Liver (tissue), 10 donors: ENCODE measurements at places on chromosomes 2 and 18. TPM values are rescaled to one million over a fixed set of nuclear protein-coding genes. Genes with fewer than 3 reads are reported as not detected.

CDKL4 gene
- polyA plus RNA-seq: not detected

HOXD11 gene
- not detected for polyA plus RNA-seq

- DNase-seq: no peak
These were observed 155.4 kb upstream of the FSIP2 start for GRCh38 chr2:185583058-185583816.

DNA sequence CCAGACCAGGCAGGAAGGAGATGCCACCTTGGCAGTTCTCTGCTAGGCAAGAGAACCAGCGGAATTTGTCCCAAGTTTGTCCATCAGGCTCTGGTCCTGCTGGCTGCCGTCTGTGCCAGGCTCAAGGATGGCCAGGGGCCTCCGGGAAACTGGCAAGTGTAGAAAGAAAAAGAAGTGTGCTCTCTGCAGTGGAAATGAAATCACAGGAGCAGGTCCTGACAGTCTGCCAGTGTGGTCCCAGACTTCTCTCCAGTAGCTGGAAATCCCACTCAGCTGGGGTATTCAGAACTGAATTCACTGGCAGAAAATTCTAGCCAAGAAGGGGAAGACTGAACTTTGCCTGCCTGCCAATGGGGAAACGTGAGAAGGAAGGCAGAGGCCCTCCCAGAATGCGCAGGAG lies 91.0 kb downstream of the STPG4 start:
- DNase-seq: no peak

- DNase-seq: no peak
These were observed 249.3 kb upstream of the GULP1 start for GRCh38 chr2:188042412-188042811.

LGALSL gene
- 2.4 TPM for polyA plus RNA-seq

RTP5 gene
- not detected for polyA plus RNA-seq
